Mucosa of descending colon (tissue), 3 donors: ENCODE measurements at places on chromosomes 7 and 10. TPM values are rescaled to one million over a fixed set of nuclear protein-coding genes. Genes with fewer than 3 reads are reported as not detected.

DNA sequence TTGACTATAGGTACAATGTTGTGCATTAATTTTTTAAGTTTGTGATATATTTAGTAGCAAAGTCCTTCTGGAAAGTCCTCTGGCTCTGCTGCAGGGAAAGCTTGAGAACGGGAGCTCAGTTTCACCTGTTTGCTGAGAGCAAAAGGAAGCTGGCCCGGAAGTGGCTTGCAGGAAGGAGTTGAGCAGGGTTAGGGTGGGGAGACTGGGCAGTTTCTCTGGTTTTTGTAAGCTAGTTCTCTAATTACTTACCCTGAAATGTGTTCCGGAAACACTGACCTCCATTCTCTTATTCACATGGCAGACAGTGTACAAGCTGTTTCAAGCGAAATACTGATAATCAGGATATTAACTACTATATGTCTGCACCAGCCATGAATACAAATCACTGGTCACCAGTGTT is 22.3 kb downstream of the MAP3K8 start:
- no peak for DNase-seq

DNA sequence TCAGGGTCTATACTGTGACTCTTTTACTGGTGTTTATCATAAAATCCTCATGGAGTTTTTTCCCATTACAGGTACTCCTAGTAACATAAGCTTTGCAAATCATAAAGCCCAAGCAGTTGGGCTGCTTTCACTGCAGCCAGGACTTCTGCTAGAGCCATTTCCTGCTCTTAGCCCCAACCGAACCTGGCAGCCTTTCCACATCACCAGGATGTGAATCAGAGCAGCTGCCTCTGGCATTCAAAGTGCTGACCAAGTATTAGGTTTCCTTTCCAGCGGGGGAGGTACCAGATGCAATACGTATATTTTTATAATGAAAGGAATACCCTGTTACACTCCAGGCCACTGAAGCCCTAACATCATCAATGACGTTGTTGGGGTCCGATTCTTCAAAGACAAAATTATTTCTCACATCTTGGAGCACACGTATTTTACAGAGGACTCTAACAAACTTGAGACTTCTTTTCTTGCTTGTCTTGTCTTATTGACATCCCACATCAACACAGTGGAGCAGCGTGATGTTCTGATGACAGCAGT is 3.6 kb upstream of the HTR5A start:
- no peak for DNase-seq

AS3MT gene
- total RNA-seq: 1.6 TPM

EMX2 gene
- not detected for total RNA-seq

GNGT1 gene
- total RNA-seq: not detected

DNA sequence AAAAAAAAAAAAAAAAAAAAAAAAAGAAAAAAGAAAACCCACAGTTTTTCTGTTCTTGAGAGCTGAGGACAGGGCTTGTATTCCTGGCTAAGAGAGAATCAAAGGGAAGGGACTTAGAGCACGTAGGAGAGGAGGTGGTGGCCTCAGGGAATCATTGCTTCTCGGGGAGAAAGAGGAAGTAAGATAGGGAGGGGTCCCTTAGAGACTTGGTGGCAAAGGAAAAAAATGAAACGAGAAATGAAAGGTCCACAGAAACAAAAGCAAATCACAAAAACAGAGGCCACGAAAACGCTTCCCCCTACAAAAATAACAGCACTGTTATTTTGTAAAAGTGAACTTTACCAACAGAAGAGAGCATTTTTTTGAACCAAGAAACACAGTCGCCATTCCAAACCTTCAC is 323.1 kb upstream of the GALNT17 start:
- DNase-seq: no peak

DNA sequence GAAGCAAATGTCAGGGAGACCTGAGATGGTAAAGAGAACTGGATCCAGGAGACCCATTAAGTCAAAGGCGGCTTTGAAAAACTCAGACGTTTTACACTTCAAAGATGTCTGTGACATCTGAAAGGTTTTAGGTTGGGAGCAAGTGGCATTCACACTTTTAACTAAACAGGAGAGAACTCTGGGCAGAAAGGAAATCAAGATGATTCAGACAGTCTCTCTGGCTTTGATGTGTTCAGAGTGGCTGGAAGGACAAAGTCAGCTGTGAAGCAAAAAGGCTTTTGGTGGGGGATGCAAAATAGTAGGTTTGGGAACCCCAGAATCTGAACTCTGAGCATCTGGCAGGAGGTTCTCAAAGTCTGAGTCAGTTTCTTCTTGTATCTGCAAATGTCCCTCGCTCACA is 66.6 kb downstream of the PRKCQ start:
- DNase-seq: no peak

GRCh38 chr10:130769146-130770017 is 542.1 kb downstream of the TCERG1L start:
- peak; percentile 7 for DNase-seq

DNA sequence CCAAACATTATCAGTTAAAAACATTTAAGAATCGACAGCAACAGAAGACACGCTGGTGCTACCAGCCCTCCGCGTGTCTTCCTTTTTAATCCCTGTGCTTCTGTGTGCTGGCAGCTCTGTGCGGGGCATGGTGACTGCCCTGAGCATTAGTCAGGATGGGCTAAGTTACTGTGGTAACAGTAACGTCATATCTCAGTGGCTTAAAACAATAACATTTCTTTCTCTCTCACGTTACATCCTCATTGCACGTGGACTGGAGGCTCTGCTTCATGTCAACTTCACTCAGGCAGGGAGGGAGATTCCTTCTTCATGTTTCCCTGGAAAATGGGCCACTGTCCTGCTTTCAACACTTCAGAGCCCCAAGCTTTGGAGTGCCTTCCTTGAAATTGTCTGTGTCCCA is 378.5 kb downstream of the CCSER2 start:
- no peak for DNase-seq

DNA sequence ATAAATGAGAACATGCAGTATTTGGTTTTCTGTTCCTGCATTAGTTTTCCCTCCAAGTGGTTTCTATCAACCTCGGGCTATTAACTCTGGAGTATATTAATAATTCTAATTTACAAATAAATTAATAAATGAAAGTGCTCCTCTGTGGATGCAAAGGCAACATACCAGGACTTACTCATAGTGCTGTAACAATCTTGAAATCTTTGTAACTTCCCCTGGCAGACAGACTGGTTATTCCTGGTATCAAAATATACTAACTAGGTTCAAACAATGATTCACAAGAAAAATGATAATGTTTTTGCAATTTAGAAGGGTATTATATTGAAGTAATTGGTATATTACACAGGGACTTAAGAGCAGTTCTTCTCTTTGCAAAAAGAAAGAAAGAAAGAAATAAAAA is 177.2 kb downstream of the FANK1 start:
- DNase-seq: no peak

FGL2 gene
- total RNA-seq: 60.2 TPM

BTBD16 gene
- total RNA-seq: 0.16 TPM

- DNase-seq: no peak
These were observed 22.7 kb downstream of the LUC7L2 start for GRCh38 chr7:139382439-139382838.

TNRC18 gene
- 170 TPM for total RNA-seq

OR6B1 gene
- not detected for total RNA-seq

- DNase-seq: no peak
These were observed 33.2 kb downstream of the LAMB4 start for GRCh38 chr7:108096996-108097395.

DPYSL4 gene
- 1.3 TPM for total RNA-seq

- DNase-seq: no peak
These were observed 232.1 kb upstream of the LYZL1 start for GRCh38 chr10:29056729-29057128.

GRCh38 chr7:5750031-5750653 is 31.3 kb downstream of the RNF216 start:
- no peak for DNase-seq

GRCh38 chr10:95394161-95394880 is 103.5 kb upstream of the PDLIM1 start:
- DNase-seq: no peak

OR2A7 gene
- total RNA-seq: 16.2 TPM

PRR15 gene
- total RNA-seq: 173 TPM

PDK4 gene
- 224 TPM for total RNA-seq

NEUROG3 gene
- 0.35 TPM for total RNA-seq

DNA sequence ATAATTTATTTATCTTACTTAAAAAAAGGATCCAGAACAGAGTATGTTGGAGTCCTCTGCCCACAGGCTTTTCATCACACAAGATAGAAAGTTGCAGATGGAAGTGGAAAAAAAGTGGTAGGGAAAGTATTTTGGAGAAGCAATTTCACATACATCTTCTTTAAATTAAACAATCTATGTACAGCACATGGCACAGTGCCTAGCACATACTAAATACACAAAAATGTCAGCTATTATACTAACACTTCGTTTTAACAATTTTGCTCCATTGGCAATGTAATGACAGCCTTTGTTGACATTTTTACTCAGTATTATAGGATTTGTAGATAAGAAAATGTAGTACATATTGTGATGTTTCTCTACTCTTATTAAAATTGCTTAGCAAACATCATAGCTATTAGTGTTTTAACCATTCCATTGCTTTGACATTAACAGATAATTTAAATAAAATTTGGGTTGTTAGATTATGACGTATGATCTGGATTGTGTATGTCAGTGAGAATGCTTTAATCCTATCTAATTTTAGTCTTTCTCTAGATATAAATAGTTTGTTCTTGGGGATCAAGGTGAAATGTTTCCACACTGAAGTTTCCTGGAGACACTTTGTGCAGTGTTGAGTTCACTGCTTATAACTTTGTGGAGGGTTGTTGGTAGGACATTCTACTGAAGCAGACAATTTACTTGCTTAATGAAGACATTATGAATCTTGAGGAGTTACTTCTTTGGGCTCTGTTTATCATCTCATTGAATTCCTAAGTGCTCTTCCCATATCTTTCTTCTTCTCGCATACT is 202.8 kb upstream of the DKK1 start:
- no peak for DNase-seq

DNA sequence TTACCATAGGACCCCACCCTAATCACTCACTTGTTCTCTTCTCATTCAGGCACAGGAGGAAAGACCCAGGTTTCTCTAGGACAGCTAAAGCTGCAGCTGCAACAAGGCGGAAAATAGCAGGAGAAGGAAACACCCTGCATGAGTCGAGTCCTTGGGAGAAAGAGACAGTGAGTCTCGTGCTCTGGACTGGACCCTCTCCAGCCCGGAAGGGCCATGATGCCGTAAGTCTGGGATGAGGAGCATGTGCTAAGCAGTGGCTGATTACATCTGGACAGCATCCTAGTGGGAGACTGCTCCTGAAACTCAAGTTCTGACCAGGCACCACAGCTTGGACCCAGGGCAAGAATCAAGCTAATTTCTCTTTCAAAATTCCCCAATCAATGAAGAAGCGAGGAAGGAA is 39.4 kb downstream of the FBXW4 start:
- DNase-seq: no peak

DNA sequence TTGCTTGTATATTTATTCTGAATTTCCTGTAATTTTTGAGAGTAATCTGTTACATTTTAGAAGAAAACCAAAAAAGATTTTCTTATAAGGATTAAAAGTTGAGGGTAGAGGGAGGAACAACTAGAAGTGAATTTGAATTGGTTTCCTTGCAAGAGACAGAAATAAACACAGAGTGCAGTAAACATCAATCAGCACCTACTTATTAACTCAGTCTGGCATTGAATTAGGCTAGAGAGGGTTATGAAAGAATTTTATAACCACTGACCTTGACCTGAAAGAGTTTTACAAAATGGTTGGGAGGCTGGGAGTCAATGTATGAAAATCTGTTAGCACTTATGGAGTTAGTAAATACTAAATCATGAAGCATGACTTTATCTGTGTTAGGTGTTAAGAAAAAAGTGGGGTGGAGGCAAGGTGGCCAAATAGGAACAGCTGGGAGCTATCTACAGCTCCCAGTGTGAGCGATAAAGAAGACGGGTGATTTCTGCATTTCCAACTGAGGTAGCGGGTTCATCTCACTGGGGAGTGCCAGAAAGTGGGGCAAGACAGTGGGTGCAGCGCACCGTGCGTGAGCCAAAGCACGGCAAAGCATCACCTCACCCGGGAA is 106.5 kb downstream of the PDE1C start:
- DNase-seq: no peak

ABCB8 gene
- total RNA-seq: 41.8 TPM

- peak; percentile 50 for DNase-seq
These were observed 40.3 kb downstream of the COL17A1 start for GRCh38 chr10:104045151-104046089.

COL17A1 gene
- total RNA-seq: 119 TPM

DNA sequence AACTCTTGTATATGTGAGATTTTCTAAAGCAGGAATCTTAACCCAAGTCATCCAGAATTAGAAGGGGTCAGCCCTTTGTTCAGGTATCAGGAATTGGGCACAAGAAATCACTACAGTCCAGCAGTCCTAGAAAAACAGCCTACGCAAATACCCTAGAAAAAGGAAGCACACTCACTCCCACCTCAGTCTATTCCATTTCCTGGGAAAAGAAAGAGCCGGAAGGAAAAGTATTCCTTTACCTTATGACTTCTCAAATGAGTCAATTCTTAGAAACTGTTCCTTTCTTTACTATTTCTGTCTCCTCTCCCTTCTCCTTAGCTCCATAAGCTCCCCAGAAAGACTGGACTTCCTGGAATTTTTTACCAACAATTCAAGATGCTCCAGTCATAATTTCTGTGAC is 62.7 kb downstream of the DNAJC12 start:
- no peak for DNase-seq

NPY4R2 gene
- 4.4 TPM for total RNA-seq

PRLHR gene
- total RNA-seq: not detected

DNA sequence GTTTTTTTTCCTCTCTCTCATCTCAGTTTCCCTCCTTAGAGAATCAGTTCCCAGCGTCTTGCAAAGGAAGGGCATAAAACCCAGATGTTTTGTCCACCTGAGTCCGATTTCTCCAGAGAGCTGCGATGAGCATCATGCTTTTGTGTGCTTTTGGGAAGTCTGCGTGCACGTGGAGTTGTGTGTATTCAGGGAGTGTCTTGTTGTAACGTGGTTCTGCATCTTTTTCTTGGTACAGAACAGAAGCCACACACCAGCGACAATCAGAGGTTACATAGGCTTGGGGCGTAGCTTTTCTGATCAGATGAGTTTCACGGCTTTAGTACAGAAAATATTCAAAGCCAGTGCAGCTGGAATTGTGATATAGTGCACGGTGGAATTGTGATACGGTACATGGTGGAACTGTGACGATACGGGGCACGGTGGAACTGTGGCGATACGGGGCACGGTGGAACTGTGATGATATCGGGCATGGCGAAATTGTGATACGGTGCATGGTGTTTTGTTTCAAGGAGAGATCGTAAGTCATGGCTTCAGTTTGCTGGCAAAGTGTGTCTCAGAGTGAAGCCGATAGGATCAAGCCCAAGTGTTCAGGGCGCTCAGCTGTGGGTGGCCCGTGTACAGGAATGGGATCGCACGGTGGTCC is 32.8 kb downstream of the FOXK1 start:
- no peak for DNase-seq

STAG3 gene
- 2.8 TPM for total RNA-seq

- DNase-seq: no peak
These were observed 2.2 kb upstream of the PON3 start for GRCh38 chr7:95398155-95398940.

GRCh38 chr10:87723500-87723899 is 63.8 kb downstream of the PAPSS2 start:
- DNase-seq: no peak
